Activated CD8-positive, alpha-beta memory T cell treated with anti-CD3 and anti-CD28 coated beads, Interleukin-2, amount 10 ng/mL, durations not matched to agents 7 days and 5 days (primary cell): ENCODE measurements at places on chromosomes 16 and 17. TPM values are rescaled to one million over a fixed set of nuclear protein-coding genes. Genes with fewer than 3 reads are reported as not detected.

ZNF385C gene
- 0.18 TPM for total RNA-seq

ABCA3 gene
- 6.4 TPM for total RNA-seq

AOC2 gene
- total RNA-seq, result 1.8 TPM

SEZ6L2 gene
- total RNA-seq, result 0.09 TPM

KREMEN2 gene
- total RNA-seq, result 0.35 TPM

MYH8 gene
- not detected for total RNA-seq

SLC6A2 gene
- total RNA-seq, result not detected

DNA sequence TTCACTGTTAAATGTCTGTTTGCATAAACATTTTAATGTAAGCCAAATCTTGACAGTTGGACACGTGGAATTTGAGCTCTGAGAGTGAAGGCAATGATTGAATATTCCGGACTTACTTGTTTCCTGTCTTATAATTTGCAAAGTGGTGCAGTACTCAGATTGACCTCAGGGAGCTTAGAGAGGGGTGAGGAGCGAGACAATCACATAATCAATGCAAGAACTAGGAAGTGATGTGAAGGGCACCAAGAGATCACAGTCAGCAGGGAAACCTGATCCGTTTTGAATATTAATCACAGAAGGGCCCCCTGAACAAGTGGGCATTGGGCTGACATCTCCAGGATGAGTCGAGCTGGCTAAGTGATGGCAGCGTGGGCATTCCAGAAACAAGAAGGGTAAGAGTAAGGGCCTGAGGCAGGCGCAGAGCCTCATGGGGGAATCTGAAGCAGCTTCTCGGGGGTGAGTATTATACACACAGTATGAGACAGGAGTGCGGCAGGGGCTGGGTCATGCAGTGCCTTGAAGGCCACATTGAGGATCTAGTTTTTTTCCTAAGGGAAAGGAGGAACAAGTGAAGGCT is 26.1 kb downstream of the TEX2 start:
- H3K27me3 ChIP-seq, result no peaks in the 10 kb centered on the region
- peaks cover 2% of the 10 kb centered on the region for H3K4me1 ChIP-seq
- H3K27ac ChIP-seq, result no peak overlapping the region
- H3K36me3 ChIP-seq, result peaks cover 2% of the 10 kb centered on the region

DNA sequence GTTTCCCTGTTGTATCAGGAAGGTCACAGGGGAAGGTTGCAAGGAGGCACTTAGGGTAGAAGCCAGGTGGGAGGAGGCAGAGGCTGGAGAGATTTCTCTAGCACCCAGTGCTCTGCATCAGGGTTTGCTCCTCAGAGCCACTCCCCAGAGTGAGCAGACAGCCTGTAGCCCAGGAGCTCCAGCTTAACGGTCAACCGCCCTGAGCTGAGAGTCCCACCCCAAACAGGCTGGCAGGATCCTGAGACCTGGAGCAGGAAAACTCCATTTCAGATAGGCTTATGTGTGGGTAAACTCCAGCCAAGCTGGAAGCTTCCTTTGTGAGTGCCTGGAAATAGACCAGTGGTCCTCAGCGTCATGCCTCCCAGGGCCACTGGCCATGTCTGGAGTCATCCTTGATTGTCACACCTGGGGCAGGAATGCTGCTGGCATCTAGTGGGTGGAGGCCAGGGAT is 37.9 kb downstream of the MPRIP start:
- no peak overlapping the region for H3K4me3 ChIP-seq
- no peaks in the 10 kb centered on the region for H3K27me3 ChIP-seq
- H3K27ac ChIP-seq, result no peak overlapping the region
- peaks cover 6% of the 10 kb centered on the region for H3K4me1 ChIP-seq
- DNase-seq, result no peak

DNA sequence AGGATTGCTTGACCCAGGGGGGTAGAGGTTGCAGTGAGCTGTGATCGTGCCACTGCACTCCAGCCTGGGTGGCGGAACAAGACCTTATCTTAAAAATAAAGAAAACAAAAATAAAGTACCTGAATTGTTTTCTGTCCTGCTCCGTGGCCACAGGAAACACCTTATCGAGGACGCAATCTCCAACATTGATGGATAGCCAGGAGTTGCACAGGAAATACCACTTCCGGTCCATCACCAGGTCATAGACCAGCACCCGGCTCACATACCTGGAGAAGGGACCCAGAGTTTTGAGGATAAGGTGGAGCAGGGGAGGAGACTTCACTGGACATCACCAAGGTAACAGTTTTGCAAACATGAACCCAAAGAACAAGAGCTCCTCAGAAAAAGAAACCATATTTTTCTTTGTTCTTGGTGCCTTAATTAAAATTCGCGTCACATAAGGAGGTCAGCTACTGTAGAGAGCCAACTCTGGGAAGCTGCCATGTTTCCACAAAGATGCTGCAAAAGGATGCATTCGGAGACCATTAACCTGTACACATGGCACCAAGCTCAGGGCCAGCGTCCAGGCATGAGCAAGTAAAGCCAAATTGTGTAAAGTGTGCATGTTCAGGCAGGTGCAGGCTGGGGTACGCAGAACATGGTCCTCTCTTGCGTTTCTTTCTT is 55.6 kb upstream of the GCSH start:
- H3K4me3 ChIP-seq, result no peak overlapping the region
- no peak for DNase-seq
- no peaks in the 10 kb centered on the region for H3K27me3 ChIP-seq
- no peaks in the 10 kb centered on the region for H3K36me3 ChIP-seq

DNA sequence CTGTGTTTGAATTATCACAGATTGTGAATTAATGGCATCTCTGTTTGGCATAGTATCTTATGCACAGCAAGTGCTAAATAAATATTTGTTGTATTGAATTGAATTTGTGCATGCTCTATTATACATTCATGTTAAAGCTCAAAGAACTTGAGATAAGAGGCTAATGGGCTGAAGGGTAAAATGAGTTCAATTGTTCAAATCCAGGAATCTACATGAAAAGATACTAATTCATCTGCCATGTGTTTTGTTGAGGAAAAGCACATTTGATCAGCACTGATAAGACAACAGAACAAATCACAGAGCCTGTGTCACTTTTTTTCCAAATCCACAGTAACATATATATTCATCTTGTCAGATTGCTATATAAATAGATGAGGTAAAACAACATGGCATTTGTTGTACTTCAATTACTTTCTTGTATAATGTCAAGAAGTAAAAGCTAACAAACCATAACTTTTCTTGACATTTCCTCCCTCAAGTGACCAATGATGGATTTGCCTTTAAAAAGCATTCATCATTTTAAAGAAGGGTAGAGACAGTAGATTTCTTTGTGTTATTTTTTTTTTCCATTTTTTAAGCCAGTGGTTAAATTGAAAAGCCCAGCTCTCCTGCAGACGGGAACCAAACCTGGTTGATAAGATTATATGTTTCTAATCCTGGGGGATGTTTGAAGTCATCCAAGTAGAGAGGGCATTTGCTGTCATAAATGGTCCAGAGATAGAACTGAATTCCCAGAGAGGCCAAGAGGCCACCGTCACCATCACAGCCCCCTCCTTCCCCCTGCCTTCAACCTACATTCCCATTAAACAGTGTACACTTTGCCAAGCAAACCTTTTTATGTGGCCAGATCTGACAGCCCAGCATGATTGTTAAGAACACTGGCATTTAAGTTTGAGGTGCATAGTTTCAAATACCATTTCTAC is 123.0 kb downstream of the CHD9NB start:
- no peaks in the 10 kb centered on the region for H3K4me1 ChIP-seq
- no peaks in the 10 kb centered on the region for H3K27me3 ChIP-seq
- H3K27ac ChIP-seq, result no peak overlapping the region

GRCh38 chr17:36935671-36936454 is 1.4 kb upstream of the LHX1 start:
- peaks cover 47% of the 10 kb centered on the region for H3K4me1 ChIP-seq
- H3K27me3 ChIP-seq, result peaks cover 96% of the 10 kb centered on the region
- DNase-seq, result no peak
- H3K27ac ChIP-seq, result no peak overlapping the region
- peak overlapping the region; percentile 20 for H3K4me3 ChIP-seq

DNA sequence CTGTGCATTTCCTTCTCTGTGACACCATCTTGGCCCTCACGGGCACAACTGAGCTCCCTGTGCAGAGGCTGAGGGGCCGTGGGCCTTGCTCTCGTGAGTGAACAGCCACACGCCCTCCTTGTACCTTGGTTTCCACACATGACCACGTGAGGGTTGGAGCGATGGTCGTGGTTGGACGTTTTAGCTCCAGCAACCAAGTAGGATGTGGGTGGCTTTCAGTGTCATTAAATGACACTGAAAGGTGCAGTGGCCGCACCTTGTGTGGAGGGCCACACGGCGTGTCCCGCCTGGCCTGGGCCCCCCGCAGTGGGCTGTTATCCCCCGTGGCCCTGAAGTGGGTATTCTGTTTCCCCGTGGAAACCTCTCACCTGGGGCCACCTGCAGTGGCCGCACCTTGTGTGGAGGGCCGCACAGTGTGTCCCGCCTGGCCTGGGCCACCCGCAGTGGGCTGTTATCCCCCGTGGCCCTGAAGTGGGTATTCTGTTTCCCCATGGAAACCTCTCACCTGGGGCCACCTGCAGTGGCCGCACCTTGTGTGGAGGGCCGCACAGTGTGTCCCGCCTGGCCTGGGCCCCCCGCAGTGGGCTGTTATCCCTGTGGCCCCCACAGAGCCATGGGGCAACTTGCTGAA is 28.2 kb downstream of the ACSF3 start:
- no peak overlapping the region for H3K27ac ChIP-seq
- no peak for DNase-seq
- no peaks in the 10 kb centered on the region for H3K27me3 ChIP-seq
- H3K36me3 ChIP-seq, result peaks cover 32% of the 10 kb centered on the region

DNA sequence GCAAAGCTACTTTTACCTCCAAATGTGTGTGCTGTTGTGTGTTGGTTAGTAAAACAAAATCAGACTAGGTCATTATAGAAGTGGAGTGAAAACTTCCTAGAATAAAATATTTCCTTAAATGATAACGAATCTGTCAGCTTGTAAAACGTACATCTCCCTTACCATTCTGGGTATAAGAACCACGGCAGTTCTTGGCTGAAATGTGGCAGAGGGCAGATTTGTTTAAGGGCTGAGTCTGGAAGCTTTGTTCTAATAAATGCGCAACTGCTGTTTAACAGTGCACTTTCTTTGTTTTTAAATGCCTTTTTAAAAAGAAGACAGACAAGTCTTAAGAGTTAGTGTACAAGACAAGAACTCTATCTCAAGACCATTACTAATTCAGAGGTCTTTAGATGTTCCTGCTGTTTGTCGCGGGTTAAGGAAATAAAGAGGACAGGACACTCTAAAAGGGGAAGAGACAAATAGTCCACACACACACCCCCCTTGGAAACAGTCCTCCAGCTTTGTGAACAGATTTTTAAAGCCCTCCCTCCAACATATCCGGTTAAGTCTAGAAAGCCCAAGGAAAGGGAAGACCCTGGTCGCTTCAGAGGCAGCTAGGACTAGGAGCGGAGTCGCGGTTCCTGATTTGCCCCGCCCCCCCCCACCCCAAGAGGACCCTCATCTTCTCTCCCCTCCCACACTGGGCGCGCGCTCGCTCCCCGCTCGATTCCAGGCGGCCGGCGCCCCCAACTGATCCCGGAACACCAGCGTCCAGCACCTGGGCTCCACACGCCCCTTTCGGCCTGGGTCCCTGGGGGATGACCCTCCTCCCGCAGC is 658 bp downstream of the SYNRG start:
- H3K36me3 ChIP-seq, result peaks cover 27% of the 10 kb centered on the region
- peak overlapping the region; percentile 79 for H3K4me3 ChIP-seq
- DNase-seq, result no peak
- H3K27ac ChIP-seq, result peak overlapping the region; percentile 92
- H3K27me3 ChIP-seq, result no peaks in the 10 kb centered on the region

DNA sequence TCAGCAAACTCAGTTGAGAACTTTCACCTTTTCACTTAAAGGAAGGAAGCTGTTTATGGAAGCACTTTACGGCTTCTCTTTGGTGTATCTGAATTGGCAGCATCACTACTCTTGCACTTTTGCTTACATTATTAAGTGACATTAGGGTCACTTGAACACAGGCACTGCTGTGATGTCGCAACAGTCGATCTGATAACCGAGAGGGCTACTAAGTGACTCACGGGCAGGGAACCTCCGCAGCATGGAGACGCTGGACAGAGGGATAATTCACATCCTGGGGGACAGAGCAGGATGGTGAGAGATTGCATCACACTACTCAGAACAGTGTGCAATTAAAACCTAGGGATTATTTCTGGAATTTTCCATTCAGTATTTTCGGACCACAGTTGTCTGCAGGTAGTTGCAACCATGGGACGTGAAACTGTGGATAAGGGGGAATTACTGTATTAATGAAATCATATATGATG is 56.5 kb downstream of the DNAH2 start:
- H3K27ac ChIP-seq, result no peak overlapping the region
- no peak for DNase-seq
- H3K27me3 ChIP-seq, result peaks cover 36% of the 10 kb centered on the region

GRCh38 chr17:34195987-34196386 is 59.1 kb upstream of the CCL2 start:
- H3K27me3 ChIP-seq, result peaks cover 58% of the 10 kb centered on the region
- no peaks in the 10 kb centered on the region for H3K36me3 ChIP-seq
- H3K27ac ChIP-seq, result no peak overlapping the region

DNA sequence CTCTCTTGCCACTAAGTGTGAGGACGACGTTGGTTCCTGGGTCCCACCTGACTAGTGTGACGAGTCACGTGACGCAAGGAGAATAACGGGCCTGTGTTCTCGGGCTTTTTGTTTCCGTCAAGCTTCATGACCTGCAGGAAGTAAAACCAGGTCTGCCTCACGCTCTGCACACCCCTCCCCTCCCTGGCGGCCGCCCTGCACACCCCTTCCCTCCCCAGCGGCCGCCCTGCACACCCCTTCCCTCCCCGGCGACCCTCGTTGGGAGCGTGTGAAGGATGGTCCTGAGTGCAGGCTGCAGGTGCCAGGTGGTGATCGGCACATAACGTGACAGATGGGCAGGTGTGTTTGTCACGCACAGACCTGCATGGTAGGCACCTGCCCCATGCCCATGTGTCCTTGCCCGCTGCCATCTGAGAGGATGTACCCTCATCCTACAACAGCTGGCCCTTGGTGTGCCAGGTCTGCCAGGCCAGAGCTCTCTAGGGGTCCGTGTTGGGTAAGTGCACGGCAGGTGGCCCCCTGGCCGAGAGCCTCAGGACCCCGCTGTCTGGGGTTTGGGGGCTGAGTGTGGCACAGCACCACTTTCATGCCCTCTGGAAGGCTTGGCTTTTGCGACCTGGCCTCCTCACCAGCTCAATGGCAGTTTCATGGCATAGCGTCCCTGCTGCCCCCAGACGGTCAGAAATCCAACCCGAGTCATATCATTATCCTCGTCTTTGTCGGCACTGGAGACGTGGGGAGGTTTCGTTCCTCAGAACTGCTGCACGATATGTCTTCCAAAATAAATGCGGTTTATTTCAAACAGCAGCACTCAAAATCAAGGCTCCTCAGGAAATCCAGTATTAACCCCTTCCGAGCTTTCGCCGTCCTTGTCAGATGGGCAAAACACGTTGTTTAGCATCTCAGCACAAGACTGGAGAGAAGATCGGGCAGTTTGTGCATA is 191.8 kb upstream of the CHMP6 start:
- peaks cover 30% of the 10 kb centered on the region for H3K36me3 ChIP-seq
- peak; percentile 28 for DNase-seq
- no peak overlapping the region for H3K4me3 ChIP-seq
- no peak overlapping the region for H3K27ac ChIP-seq
- H3K27me3 ChIP-seq, result no peaks in the 10 kb centered on the region
